C1 segment of cervical spinal cord (tissue), 14 donors: ENCODE measurements at places on chromosomes 3 and 15.

DNA sequence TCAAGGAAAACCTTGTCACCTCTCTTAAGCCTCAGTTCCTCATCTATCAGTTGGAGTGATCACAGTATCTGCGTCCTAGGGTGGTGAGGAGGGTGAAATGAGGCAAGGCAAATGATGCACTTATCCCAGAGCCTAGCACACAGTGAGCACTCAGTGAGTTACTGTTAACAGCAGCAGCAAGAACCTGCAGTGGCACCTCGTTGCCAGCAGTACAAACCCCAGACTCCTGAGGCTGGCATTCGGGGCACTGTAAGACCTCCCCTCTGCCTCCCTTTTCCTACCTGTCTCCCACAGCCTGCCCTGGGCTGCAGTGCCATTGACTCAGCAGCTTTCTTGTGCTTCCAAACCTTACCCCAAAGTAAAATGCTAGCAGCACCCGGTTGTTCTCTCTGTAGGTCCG is 82.9 kb upstream of the EIF1B start:
- DNase-seq = no peak

DNA sequence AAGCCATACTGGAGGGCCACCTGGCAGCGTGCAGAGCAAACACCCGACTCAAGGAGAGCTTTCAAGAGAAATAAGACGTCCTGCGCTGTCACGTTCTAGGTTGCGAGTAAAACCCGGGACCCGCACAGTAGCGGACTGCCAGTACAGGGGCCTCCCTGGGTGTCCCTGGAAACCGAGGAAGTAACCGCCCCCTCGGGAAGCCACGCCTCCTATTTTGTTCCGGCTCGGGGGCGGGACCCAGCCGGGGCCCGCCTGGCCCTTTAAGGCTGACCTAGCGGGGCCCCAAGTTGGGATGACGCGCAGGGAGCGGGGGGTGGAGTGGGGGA is 218 bp upstream of the MAPKAPK3 start:
- peak; percentile 67 for DNase-seq

DNA sequence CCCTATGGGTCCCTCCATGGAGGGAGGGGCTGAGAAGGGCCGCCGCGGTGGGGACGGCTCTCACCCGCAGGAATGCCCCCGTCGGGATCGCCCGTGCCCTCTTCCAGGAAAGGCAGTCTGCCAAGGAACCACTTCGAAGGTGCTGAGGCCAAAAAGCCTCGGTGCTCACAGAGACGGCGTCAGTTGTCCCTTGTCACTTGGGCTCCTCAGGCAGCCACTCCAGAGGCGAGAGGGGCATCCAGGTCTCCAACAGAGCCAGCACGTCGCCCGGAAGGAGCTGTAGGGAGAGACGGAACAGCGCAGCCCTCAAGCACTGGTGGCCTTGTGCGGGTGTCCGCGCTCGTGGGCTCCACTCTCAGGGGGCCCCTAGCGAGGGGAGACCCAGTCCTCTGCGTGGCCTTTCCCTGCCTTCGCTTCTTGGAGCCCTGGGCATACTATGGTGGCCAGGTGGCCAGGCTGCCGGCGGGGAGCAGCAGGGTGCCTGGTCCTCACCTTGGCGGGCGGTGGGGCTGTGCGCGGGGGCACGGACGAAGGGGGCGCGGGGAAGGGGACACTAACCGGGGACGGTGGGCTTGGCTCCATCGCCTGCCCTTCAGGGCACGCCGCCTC is 994 bp downstream of the MESP1 start:
- DNase-seq = no peak

DNA sequence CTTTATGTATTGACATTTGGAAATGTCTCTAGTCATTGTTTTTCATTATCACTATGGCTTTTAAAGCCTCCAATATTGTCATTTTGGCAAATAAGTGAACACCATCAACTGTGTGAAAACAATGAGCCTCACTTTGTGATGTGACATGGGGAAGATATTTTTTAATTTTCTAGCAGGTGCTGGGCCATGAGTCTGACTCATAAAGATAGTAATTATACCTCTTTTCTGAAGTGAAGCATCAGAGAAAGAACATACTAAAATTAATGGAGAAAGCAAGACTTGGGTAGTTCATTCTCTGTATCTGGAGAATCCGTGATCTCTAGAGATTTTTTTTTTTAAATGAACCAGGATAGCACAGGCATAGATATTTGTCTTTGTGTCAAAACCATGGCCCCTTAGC is 100.8 kb downstream of the CCNL1 start:
- DNase-seq = no peak

DNA sequence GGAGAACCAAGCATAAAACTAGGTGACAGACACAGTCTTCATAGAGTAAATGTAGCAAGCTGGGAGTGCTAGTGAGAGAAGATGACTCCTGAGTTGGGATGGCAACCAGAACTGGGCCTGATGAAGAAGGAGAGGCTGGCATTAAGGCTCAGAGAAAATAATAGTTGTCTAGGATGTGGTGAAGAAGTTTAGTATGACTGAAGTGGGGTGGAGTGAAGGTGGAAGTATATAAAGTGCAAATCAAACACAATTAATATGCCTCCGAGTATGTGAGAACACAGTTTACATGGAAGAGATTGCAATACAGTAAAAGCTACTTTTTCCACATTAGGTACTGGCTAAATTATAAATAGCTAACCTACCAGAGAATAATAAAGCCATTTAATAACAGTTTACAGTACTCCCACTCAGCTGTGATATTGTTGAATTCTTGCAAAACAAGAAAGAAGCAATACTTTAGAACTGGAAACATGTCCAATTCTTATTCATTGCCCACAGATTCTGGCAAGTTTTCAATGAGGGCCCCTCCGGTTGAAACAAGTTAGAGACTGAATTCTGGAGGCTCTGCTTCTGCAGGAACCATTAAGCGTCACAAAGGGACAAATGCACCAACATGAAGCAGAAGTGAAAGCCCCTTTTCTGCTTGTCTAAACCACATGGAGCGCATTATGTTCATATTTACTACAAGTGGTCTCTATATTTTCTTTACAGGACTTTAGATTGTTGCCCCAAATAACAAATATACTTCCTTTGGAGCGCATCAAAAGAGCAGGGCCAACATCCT is 243.7 kb downstream of the SLC9A9 start:
- no peak for DNase-seq

- no peak for DNase-seq
Observed at GRCh38 chr3:140449413-140450256, 228.2 kb upstream of the TRIM42 start.

- DNase-seq = no peak
Observed at GRCh38 chr3:188380722-188381121, 226.8 kb downstream of the LPP start.

DNA sequence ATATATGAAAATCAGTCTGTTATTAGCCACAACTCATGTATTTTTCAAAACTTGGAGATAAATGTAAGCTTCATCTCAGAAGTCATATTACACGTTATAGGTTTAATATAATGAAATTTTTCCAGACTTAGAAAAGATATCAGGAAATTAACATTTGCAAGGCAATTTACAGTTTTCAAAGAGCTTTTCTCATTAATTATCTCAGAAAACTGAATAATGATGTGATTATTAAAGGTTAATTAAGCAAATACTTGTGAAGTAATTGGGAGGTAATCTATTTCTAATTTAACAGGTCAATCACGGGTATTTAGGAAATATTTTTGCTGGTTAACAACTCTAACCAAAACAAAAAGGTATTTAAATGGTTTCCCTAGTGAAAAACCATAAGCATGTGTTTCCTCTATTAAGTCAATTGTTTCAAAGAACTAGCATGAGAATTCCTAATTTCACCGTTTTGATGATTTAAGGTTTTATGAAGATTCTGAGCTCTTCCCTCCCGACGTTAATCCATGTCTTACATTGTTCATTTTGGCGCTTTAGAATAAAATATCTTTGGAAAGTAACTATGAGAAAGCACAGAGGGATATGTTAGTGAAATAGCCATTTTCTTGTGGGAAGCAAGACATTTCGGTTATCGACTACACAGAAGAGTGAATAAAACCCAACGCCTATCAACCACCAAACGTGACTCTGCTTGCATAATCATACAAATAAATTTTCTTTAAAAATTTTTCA is 1.5 kb upstream of the NEO1 start:
- DNase-seq = no peak

- no peak for DNase-seq
Observed at GRCh38 chr15:71152542-71152941, 37.3 kb downstream of the THSD4 start.

DNA sequence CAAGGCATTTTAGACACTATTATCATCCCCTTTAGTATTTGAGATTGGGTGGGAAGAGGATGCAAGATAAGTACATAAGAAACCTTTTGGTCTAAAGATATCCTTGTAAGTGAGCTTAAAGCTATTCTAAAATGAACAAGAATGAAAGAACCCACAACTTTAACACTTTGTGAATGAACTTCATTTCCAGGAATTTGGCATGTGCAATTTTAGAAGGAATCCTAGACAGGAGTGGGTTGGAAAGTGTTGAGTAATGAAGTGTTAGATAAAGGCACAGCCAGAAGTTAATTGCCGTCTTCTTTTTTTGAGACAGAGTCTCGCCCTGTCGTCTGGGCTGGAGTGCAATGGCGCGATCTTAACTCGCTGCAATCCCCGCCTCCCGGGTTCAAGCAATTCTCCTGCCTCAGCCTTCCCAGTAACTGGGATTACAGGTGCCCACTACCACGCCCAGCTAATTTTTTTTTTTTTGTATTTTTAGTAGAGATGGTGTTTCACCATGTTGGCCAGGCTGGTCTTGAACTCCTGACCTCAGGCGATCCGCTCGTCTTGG is 13.2 kb upstream of the TEX9 start:
- no peak for DNase-seq

DNA sequence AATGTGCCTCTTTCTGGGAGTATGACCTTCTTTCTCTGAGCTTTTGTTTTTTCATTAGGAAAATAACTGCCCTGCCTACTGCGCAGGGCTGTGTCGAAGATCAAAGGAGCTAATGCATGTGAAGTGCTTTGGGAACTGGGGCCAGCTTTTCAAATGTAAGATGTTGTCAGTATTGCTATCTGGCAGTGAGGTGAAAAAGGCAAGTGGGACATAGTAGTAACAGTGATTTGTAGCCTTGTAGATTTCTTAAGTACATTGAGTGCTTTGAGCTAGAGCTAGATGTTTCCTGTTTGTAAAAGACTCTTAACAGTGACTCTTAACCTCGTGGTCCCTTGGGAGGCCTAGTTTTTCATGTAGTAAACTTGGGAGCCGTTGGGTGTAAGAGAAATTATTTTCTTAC is 126.5 kb downstream of the ECT2 start:
- no peak for DNase-seq

GRCh38 chr15:70172566-70173225 is 75.0 kb upstream of the TLE3 start:
- DNase-seq = no peak

- DNase-seq = no peak
Observed at GRCh38 chr3:100844063-100844936, 135.0 kb downstream of the TFG start.

DNA sequence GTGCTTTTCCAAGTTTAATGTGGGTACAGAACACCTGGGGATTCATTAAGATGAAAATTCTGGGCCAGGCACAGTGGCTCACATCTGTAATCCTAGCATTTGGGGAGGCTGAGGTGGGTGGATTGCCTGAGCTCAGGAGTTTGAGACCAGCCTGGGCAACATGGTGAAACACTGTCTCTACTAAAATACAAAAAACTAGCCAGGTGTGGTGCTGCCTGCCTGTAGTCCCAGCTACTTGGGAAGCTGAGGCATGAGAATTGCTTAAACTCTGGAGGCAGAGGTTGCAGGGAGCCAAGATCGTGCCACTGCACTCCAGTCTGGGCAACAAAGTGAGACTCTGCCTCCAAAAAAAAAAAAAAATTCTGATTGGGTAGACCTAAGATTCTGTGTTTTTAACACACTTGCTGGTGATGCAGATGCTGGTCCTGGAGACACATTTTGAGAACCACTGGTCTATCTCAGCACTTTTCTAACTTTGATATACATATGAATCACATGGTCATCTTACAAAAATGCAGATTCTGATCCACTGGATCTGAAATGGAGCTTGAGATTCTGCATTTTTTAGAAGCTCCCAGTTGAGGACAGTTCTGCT is 223.8 kb upstream of the SATB1 start:
- DNase-seq = no peak

- DNase-seq = no peak
Observed at GRCh38 chr3:171586274-171586673, 126.1 kb upstream of the TNIK start.

- no peak for DNase-seq
Observed at GRCh38 chr3:64397573-64397972, 172.3 kb upstream of the PRICKLE2 start.

- DNase-seq = no peak
Observed at GRCh38 chr3:125055913-125056745, at the start of gene HEG1. Gene HEG1, minus strand, starts transcription at chr3:125055997. Its CDS starts 107 bp downstream, at chr3:125055890.

GRCh38 chr3:192516820-192517219 is 210.5 kb downstream of the FGF12 start:
- no peak for DNase-seq

- DNase-seq = no peak
Observed at GRCh38 chr15:70545526-70545925, 217.8 kb downstream of the UACA start.

- DNase-seq = no peak
Observed at GRCh38 chr15:89665449-89666181, 10.3 kb upstream of the KIF7 start.

DNA sequence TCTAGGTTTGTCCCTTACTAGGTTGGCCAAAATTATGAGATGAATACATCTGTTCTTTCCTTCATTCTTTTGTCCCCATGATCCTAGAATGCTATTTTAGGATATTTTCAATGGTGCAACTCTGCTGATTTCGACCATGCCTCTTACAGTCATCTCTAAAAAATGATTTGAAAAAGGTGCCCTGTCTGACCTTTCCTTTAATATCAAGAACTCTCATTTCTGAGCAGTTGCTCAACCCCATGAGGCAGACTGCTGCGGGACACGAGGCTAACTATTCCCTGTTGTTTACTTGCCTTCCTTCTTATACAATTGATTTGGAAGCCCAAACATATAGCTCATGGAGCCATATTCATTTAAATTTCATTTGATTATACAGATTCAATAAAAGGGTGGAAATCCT is 14.6 kb downstream of the PLSCR2 start:
- no peak for DNase-seq

DNA sequence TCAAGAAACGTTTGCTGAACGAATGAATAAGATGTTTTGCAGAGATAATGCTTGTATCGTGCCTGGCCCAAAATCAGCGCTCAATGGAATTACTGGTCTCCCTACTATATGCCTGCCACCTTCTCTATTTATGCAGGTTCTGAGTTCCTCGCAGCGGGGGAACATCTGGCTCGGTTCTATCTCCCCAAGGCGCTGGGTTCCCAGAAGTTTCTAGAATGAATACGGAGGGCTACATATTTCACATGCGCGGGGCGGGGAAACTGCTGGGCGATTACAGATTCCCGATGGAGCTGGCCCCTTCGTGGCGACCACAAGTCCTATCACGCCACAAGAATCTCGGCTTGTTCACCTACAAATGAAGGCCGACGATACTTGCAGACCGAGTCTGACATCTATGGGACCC is 411 bp upstream of the EIF2B5 start:
- DNase-seq = no peak

DNA sequence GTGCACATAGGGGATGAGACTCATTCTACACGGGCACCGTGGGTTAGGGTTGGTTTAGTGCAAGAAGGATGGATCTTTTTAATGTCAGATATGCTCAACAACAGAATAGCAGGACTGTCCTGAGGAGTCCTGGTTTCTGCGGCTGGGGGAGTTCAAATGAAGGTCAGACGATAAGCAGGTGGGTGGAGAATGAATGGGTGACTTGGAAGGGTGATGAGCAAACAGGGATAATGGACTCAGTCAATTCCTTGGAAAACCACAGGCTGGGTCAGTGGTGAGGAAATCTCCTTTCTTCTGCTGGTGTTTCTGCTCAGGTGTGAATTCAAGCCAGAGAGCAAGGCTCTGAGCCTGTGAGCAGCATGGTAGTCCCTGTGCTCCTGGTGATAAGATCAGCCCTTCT is 59.9 kb downstream of the MESD start:
- no peak for DNase-seq
